ENCODE measurements at places on chromosomes 7 and 10.

DNA sequence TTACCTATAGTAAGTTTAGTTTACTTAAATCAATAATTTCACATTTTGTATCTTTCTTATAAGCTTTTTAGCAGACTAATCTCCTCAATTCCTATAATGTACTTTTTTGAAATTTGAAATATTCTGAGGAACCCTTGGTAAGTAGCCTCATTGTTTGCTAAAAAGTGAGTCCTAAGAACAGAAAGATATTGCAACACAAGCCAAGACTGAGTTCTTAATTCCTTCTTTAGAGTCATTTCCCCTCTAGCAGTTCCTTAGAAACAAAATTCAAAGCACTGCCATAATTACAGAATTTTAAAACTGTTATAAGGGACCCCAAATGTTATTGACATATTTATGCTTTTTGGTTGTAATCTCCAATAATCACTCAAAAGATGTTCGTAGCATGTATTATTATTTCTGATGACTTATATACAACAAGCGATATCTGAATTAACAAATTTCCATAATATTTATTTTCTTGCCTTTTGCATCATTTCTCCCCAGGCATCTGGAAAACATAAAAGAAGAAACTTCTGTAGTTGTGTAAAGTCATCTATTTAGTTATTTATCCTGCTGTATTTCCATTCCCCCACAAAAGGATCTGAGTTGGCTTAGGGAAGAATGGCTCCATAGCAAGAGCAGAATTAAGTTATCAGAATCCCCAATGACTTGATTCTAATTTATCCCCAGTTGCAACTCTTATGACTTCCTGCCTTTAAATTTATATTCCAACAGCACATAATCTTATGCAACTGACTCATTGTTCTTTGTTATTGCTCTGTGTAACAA, 67.8 kb downstream of the TMEM26 start:
- DNase-seq: no peak

DNA sequence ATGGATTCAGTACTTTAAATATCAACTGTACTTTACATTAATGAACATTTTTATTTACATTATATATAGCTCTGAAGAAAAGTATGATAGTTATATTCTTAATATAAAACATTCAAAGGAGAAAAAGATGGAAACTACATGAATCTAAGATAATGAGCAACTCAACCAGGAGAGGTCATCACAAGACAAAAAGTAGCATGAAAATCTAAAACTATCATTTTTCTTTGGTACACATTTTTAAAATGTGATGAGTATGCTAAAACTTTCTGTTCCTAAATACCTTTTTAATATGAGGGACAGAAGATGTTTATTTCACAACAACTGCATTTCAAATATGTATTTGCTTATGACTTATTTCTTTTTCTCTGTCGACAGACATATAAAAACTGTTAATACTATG, 2.4 kb downstream of the CNTNAP2 start:
- DNase-seq: no peak

DNA sequence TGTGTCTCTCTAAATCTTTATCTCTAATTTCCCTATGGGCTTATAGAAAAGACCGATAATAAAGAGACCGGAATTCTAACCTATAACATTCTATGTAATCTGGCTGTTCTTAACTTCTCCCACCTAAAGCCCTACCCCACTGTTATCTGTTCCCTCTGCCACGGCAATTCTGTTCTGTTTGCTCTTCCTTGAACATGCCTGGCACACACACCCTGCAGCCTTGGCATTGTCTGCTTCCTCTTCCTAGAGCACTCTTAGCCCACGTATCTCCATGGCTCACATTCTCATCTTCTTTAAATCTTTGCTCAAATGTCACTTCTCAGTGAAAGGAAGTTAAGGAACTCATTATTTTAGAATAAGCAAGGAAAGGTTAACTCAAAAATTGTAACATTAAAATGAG, 309.2 kb downstream of the GPR158 start:
- DNase-seq: no peak

DNA sequence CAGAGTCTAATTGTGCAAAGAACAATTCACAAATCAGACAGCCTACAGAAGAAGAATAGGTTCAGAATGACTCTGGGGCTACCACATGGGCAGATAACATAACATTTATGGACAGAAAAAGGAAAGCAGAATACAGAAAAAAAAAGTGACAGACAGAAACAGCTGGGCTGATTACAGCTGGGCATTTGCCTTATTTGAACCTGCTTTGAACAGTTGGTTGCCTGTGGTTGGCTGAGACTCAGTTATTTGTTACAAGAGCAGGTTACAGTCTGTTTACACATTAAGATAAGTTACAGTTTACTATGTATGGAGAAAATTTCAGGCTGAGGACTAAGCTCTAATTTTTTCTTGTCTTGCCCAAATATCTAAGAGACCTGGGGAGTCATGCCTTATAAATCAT, 327.2 kb downstream of the GALNT17 start:
- DNase-seq: no peak

DNA sequence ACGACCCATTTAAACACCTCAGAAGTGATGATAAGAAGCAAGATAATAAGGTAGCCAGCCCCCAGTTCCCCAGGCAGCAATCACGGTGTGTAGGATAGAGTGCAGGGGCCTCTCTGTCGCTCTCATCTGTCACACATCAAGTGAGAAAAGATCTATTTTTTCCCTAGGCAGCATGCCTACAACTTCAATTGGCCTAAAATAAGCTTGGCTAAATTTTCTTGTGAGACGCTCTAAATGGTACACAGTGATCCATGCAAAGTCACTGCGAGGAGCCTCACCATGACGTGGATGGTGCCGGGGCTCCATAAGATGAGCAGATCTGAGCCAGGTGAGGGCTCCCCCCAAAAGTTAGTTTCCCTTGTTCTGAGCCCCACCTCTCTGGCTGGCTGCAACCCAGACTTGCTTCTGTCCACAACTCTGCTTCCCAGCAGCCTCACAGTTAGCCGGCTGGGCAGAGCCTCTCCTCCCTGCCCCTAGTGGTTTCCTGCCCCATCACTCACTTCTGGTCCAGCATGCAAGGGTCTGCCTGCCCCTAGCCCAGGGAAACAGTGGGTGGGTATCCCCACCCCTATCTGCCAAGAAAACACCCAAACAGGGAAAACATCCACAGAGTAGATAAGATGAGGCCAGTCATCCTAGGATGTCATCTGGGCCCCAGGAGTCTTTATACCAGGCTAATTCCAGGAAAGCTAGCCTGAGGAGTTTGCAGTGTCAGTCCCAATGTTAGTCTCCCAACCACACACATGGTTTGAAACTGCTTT, 342.1 kb downstream of the GRID1 start:
- no peak for DNase-seq

- no peak for DNase-seq
These were observed 15.5 kb downstream of the CARD11 start for GRCh38 chr7:3028071-3028757.

DNA sequence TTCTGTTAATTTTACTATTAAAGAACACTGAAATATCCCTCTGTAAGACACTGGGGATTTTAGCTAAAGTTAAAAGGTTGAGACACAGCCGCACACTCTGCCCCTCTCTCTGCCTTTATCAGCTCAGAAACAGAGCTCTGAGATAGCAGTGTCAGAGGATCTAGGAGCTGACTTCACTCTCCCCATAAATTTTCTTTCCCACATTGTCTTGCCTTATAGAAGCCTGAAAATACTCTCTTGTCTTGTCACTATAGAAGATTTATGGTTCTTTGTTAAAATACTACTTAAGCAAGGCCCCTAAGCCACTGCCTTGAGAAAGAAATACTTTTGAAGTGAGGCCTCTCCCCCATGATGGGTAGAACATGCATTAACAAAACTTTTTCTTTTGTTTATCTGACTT, 105.7 kb upstream of the C10orf90 start:
- no peak for DNase-seq

DNA sequence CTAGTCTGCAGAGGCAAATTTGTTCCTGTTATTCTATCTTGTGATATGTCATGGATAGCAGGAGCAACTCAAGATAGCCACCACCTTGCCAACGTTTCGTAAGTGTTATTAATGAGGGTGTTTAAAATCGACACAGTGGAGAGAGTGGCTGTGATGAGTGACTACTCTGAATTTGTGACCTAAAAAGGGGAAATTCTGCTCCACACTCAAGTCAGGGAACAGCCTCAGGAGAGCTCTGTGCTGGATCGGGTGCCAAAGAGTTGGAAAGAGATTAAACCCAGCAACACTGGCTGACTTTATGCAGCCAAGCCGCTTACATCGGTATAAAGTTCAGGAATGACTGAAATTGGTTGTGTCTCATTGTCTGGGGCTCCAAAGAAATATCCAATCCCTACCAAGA, 9.5 kb downstream of the TACC2 start:
- DNase-seq: no peak

- no peak for DNase-seq
These were observed 136.7 kb downstream of the NEBL start for GRCh38 chr10:20760460-20760859.

All from GM19239 (cell line).